ENCODE measurements at places on chromosomes 5 and 9. TPM values are rescaled to one million over a fixed set of nuclear protein-coding genes. Genes with fewer than 3 reads are reported as not detected.

DNA sequence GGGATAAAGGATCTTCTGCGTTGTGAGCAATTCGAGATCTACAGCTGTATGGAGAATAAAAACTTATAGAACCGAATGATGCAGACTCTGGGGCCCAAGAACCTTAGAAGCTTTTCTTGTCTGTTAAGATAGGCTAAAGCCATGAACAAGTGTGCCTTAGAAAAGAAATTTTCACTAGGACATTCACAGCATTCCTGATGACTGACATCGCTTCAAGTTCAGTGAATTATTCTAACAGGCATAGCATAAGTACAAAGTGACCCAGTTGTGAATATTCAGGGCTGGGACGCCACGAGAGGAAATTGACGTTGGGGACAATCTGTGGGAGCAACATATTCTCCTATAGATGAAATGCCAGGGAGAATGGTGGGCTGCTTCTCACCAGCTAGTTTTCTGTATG lies 32.0 kb upstream of the PANK3 start:
- no peak overlapping the region for H3K27ac ChIP-seq
- DNase-seq: peak; percentile 33
- H3K36me3 ChIP-seq: no peaks in the 10 kb centered on the region
- H3K27me3 ChIP-seq: no peaks in the 10 kb centered on the region
- H3K4me1 ChIP-seq: no peaks in the 10 kb centered on the region

The ASPN gene
- not detected for total RNA-seq

DNA sequence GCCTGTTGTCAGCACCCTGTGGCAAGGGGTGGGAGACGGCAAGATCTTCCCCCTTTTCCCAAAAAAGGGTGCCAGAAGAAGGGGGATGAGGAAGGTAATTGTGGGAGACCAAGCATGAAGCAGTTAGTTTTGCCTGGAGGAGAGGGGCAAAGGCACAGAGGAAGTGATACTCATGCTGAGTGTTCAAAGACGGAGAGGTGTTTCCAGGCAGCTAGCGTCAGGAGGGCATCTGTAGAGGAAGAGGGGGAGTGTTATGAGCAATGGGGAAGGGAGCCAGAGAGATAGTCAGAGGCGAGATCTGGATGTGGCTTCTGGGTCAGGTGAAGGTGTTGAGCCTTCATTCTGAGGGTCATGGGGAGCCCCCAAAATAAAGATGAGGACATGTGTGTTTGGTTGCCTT lies 26.9 kb upstream of the ADAM19 start:
- DNase-seq: no peak
- no peaks in the 10 kb centered on the region for H3K36me3 ChIP-seq
- H3K27me3 ChIP-seq: no peaks in the 10 kb centered on the region
- H3K4me1 ChIP-seq: no peaks in the 10 kb centered on the region
- H3K27ac ChIP-seq: no peak overlapping the region

The SEMA6A gene
- total RNA-seq: 355 TPM

- no peak overlapping the region for H3K4me3 ChIP-seq
- H3K27ac ChIP-seq: no peak overlapping the region
- H3K36me3 ChIP-seq: no peaks in the 10 kb centered on the region
- H3K27me3 ChIP-seq: no peaks in the 10 kb centered on the region
These were observed 9.5 kb upstream of the IL9 start for GRCh38 chr5:135905144-135905543.

DNA sequence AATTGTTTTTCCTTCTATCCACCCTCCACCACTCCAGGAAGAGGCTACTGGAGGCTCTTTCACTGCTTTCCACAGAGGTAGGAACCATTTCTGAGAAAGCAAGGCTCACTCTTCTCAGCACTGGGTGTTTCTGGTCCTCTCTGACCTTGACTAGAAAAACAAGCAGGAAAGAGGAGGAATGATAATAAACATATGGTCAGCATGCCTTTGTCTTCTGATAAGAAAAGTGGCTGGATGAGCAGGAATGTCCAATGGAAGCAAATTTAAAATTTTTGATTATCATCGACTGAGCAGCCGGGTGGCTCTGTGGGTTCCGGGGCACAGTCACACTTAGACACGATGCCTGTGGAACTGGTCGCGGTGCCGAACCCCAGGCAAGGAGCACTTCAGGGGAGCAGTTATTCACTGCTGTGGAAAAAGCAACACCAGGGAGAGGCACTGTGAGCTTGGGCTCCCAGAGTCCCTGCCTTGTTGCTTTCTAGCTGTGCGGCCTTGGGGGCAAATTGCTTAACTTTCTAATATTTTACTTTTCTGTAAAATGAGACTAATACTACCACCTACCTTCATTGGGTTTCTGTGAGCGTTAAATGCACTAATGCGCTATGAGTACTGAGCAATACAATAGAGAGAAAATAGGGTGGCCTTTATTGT lies 157.0 kb upstream of the LHFPL2 start:
- H3K4me1 ChIP-seq: no peaks in the 10 kb centered on the region
- H3K4me3 ChIP-seq: no peak overlapping the region
- no peaks in the 10 kb centered on the region for H3K36me3 ChIP-seq

GRCh38 chr5:158368686-158369085 lies 509.7 kb upstream of the CLINT1 start:
- no peak overlapping the region for H3K27ac ChIP-seq
- H3K4me1 ChIP-seq: peaks cover 3% of the 10 kb centered on the region
- no peak for DNase-seq
- H3K27me3 ChIP-seq: no peaks in the 10 kb centered on the region

- DNase-seq: no peak
- no peaks in the 10 kb centered on the region for H3K4me1 ChIP-seq
- H3K27ac ChIP-seq: no peak overlapping the region
- H3K27me3 ChIP-seq: no peaks in the 10 kb centered on the region
These were observed 161.4 kb upstream of the GNA14 start for GRCh38 chr9:77809552-77809951.

DNA sequence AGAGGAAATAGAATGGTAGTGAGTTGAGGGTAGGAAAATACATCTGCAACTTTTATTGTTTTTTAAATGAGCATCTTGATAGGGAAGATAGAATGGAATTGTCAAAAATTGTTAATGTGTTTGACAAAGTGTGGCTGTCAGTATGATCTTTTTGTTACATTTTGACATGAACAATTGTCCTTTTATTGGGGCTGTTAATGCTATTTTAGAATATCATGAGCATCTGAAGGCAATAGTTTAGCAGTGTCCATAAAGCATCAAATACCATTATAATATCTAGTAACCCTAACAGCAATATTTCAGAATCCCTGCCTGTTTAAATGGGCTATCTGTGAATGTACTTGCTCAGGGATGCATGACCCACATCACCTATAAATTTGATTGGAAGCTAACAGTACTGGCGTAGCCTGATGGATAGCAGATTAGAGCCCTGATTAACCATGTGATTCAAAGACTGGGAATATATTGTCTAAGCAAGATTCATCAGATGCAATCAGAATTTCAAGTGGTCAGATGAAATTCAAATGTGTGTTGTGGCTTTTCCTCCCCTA lies 37.8 kb downstream of the TLE4 start:
- H3K4me3 ChIP-seq: no peak overlapping the region
- peak overlapping the region; percentile 34 for H3K27ac ChIP-seq
- no peaks in the 10 kb centered on the region for H3K36me3 ChIP-seq
- peaks cover 35% of the 10 kb centered on the region for H3K4me1 ChIP-seq

GRCh38 chr5:173338380-173339015 lies 10.3 kb upstream of the STC2 start:
- H3K27me3 ChIP-seq: no peaks in the 10 kb centered on the region
- no peaks in the 10 kb centered on the region for H3K36me3 ChIP-seq
- peaks cover 5% of the 10 kb centered on the region for H3K4me1 ChIP-seq
- no peak overlapping the region for H3K4me3 ChIP-seq

The STING1 gene
- not detected for total RNA-seq

- H3K27ac ChIP-seq: no peak overlapping the region
- H3K4me3 ChIP-seq: no peak overlapping the region
- DNase-seq: no peak
- H3K36me3 ChIP-seq: no peaks in the 10 kb centered on the region
- no peaks in the 10 kb centered on the region for H3K27me3 ChIP-seq
These were observed 507.3 kb downstream of the ISL1 start for GRCh38 chr5:51890435-51891116.

DNA sequence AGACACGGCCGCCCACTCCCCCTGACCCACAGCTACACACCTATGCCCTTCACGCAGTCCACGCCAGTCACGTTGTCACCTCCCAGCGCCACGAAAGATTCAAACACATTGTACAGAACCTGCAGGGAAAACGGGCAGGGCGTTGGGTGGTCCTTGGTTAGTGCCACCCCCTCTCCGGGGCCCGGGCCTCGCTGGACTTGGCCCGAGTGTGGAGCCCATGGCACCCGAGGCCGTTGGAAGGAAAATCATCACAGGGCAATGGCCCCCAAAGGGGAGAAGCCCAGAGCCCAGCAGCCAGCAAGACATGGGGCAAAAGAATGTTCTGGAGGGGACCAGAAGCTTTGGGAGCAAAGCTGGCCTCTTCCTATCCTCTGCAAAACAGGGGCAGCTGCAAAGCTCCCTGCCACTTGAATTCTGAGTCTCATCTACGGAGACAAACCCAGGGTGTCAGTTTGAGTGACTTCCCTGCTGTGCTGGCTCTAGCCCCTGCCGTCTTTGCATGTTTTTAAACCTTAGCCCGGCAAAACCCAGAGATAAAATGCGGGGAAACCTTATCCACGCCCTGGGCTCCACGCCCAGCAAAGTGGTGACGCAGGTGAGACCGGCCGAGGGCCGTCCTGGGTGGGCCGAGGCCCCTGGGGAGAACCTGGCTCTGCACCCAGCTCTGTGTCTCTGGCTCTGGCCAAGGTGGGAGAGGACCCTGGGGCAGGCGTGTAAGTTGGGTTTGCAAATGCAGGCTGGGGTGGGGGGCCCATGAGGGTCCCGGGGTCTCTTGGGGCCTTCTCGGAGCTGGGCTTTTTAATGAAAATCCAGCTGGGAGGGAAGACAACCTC lies 38.9 kb downstream of the SLC9A3 start:
- no peak for DNase-seq
- H3K27me3 ChIP-seq: no peaks in the 10 kb centered on the region
- H3K4me1 ChIP-seq: no peaks in the 10 kb centered on the region
- no peak overlapping the region for H3K27ac ChIP-seq

The SPINK6 gene
- total RNA-seq: not detected

DNA sequence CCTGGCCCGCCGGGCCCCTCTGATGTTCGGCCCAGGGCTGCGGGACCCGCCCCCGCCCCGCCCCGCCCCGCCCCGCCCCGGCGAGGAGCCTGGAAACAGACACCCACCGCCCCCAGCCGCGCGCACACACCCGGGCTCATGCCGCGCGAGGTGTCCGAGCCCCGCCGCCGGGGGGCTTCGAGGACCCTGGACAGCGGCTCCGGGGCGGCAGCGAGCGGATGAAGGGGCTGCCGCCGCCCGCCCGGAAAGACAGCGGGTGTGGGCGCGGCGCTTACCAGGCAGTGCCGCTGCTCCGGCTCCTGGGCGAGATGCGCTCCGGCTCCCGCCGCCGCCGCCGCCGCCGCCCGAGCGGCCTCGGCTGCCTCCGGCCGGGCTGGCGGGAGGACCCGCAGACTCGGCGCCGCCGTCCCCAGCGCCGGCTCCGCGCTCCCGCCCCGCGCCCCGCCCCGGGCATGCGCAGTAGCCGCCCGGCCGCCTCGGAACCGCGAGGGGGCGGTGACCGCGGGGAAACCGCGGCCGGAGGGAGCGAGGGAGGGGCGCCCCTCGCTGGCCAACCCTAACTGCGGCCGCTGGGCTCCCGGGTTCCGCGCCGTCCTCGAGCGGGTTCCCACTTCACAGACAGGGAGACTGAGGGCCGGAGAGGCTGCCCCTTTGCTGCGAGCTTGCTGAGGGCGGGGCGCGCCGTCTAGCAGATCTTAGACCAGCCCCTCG lies at the start of gene GPRIN1:
Gene GPRIN1 (minus strand): TSS at position 433 of the 711 bp plus-strand sequence. CDS start 10,322 bp downstream, outside the sequence.
- peak; percentile 79 for DNase-seq
- H3K27me3 ChIP-seq: peaks cover 5% of the 10 kb centered on the region
- H3K4me1 ChIP-seq: peaks cover 12% of the 10 kb centered on the region
- H3K36me3 ChIP-seq: no peaks in the 10 kb centered on the region

GRCh38 chr5:147411359-147412319 lies 98.2 kb downstream of the DPYSL3 start:
- H3K27me3 ChIP-seq: no peaks in the 10 kb centered on the region
- H3K4me1 ChIP-seq: no peaks in the 10 kb centered on the region
- DNase-seq: no peak
- peaks cover 94% of the 10 kb centered on the region for H3K36me3 ChIP-seq

The STOM gene
- total RNA-seq: 61.0 TPM

GRCh38 chr9:78714576-78714975 lies 417.7 kb downstream of the PSAT1 start:
- peaks cover 14% of the 10 kb centered on the region for H3K4me1 ChIP-seq
- no peak overlapping the region for H3K27ac ChIP-seq
- no peaks in the 10 kb centered on the region for H3K36me3 ChIP-seq
- no peak for DNase-seq

The STARD4 gene
- total RNA-seq: 92.0 TPM

The MUSK gene
- total RNA-seq: not detected

Data from GM23338 (cell line).